ENCODE measurements at places on chromosomes 16 and 17. TPM values are rescaled to one million over a fixed set of nuclear protein-coding genes. Genes with fewer than 3 reads are reported as not detected.

GRCh38 chr16:2687531-2688308, 5.4 kb downstream of the KCTD5 start:
- no peaks in the 10 kb centered on the region for H3K27me3 ChIP-seq
- no peak overlapping the region for H3K27ac ChIP-seq
- DNase-seq, result no peak
- H3K36me3 ChIP-seq, result no peaks in the 10 kb centered on the region
- H3K4me3 ChIP-seq, result peak overlapping the region; percentile 38
- H3K4me1 ChIP-seq, result no peaks in the 10 kb centered on the region

GRCh38 chr17:51397361-51398127, 137.2 kb downstream of the UTP18 start:
- no peak overlapping the region for H3K4me3 ChIP-seq
- H3K36me3 ChIP-seq, result no peaks in the 10 kb centered on the region
- no peaks in the 10 kb centered on the region for H3K27me3 ChIP-seq
- no peak overlapping the region for H3K27ac ChIP-seq
- no peaks in the 10 kb centered on the region for H3K4me1 ChIP-seq

GRCh38 chr16:2532494-2533141, 1.4 kb upstream of the CEMP1 start:
- DNase-seq, result no peak
- H3K27ac ChIP-seq, result peak overlapping the region; percentile 95
- H3K4me1 ChIP-seq, result peaks cover 33% of the 10 kb centered on the region
- H3K36me3 ChIP-seq, result no peaks in the 10 kb centered on the region
- peak overlapping the region; percentile 92 for H3K4me3 ChIP-seq

DNA sequence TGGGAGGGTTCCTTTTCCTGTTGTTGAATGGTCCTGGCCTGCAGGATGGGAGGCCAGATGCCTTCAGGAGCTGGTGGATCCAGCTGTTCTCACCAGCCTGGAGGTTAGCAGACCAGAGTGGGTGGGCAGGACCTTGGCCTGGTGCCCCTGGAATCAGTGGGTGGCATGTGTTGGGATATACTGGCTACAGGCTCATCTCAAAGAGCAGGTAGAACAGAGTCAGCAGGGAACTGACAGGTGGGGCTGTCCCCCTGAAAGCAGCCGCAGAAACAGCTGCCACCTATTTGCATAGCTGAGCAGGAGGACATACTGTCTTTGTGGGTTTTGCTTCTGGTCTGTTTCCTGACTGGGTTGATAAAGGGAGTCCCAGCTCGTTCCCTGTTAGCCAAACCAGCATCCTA, 144.1 kb downstream of the RAB11FIP4 start:
- DNase-seq, result no peak
- no peaks in the 10 kb centered on the region for H3K27me3 ChIP-seq
- H3K27ac ChIP-seq, result no peak overlapping the region
- peaks cover 10% of the 10 kb centered on the region for H3K4me1 ChIP-seq
- H3K4me3 ChIP-seq, result no peak overlapping the region
- no peaks in the 10 kb centered on the region for H3K36me3 ChIP-seq

GRCh38 chr17:50832267-50832863, 3.0 kb upstream of the WFIKKN2 start:
- no peaks in the 10 kb centered on the region for H3K36me3 ChIP-seq
- peaks cover 58% of the 10 kb centered on the region for H3K4me1 ChIP-seq
- no peaks in the 10 kb centered on the region for H3K27me3 ChIP-seq
- no peak overlapping the region for H3K27ac ChIP-seq

- no peaks in the 10 kb centered on the region for H3K36me3 ChIP-seq
- no peak within 1 kb of the TSS for H3K27ac ChIP-seq
- peaks cover 7% of the 10 kb centered on the region for H3K27me3 ChIP-seq
- H3K4me1 ChIP-seq, result peaks cover 18% of the 10 kb centered on the region
- DNase-seq, result no peak
These were observed at the start of gene TMIGD1 for GRCh38 chr17:30333503-30334360. TMIGD1 (minus strand) TSS chr17:30334057; CDS start chr17:30332133, 1,924 bp downstream.

GRCh38 chr17:17214646-17215436, 8.7 kb upstream of the PLD6 start:
- H3K4me3 ChIP-seq, result no peak overlapping the region
- H3K36me3 ChIP-seq, result peaks cover 10% of the 10 kb centered on the region
- no peaks in the 10 kb centered on the region for H3K4me1 ChIP-seq
- no peak for DNase-seq
- no peaks in the 10 kb centered on the region for H3K27me3 ChIP-seq

- peaks cover 16% of the 10 kb centered on the region for H3K36me3 ChIP-seq
- peak overlapping the region; percentile 92 for H3K4me3 ChIP-seq
- peak overlapping the region; percentile 75 for H3K27ac ChIP-seq
- peaks cover 35% of the 10 kb centered on the region for H3K4me1 ChIP-seq
These were observed 543 bp upstream of the GPS2 start for GRCh38 chr17:7315570-7316235.

DNA sequence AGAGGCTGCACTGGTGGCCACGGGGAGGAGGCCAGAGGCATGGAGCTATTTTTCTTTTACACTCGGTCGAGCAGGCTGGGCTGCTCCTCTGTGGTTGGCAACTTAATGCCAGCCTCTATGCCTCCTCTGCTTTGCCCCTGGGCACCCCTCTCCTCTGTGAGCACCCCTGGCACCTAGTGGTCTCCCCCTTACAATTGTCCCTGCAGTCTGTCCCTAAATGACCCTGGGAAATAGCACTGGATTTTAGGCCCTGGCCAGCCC, 27.0 kb downstream of the LRRC75A start:
- H3K36me3 ChIP-seq, result no peaks in the 10 kb centered on the region
- no peaks in the 10 kb centered on the region for H3K4me1 ChIP-seq
- H3K4me3 ChIP-seq, result no peak overlapping the region
- no peaks in the 10 kb centered on the region for H3K27me3 ChIP-seq

DNA sequence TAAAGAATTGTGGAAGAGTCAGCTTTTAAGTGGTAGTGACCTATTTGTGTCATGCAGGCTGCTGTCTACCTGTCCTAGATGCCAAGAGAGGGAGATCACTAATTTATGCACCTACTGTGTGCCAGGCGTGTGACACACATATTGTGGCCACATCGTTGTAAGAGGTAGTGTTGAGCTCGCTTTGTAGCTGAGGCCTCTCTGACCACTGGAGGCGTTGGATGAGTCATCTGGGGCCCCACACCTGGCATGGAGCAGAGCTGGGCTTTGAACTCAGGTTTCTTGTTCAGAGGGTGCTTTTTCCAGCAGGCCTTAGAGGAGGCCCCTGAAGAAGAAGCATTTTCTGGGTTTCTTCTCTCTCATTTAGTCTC, 52.3 kb upstream of the LGALS9 start:
- H3K27me3 ChIP-seq, result no peaks in the 10 kb centered on the region
- H3K4me1 ChIP-seq, result peaks cover 30% of the 10 kb centered on the region
- H3K4me3 ChIP-seq, result no peak overlapping the region
- no peak overlapping the region for H3K27ac ChIP-seq
- H3K36me3 ChIP-seq, result peaks cover 3% of the 10 kb centered on the region

ITGA2B gene
- 7.3 TPM for total RNA-seq

GRCh38 chr17:32878211-32878610, 1.3 kb upstream of the MYO1D start:
- no peak for DNase-seq
- H3K36me3 ChIP-seq, result no peaks in the 10 kb centered on the region
- H3K27me3 ChIP-seq, result peaks cover 53% of the 10 kb centered on the region
- H3K4me1 ChIP-seq, result peaks cover 17% of the 10 kb centered on the region

GRCh38 chr17:78706271-78706915, 75.7 kb downstream of the CYTH1 start:
- H3K27ac ChIP-seq, result no peak overlapping the region
- H3K36me3 ChIP-seq, result no peaks in the 10 kb centered on the region
- no peaks in the 10 kb centered on the region for H3K27me3 ChIP-seq
- H3K4me3 ChIP-seq, result no peak overlapping the region

KIF2B gene
- not detected for total RNA-seq

GRCh38 chr16:31568577-31569359, 41.1 kb downstream of the AHSP start:
- no peak for DNase-seq
- H3K27ac ChIP-seq, result no peak overlapping the region
- H3K4me1 ChIP-seq, result no peaks in the 10 kb centered on the region
- peak overlapping the region; percentile 42 for H3K4me3 ChIP-seq
- H3K27me3 ChIP-seq, result peaks cover 92% of the 10 kb centered on the region

DNA sequence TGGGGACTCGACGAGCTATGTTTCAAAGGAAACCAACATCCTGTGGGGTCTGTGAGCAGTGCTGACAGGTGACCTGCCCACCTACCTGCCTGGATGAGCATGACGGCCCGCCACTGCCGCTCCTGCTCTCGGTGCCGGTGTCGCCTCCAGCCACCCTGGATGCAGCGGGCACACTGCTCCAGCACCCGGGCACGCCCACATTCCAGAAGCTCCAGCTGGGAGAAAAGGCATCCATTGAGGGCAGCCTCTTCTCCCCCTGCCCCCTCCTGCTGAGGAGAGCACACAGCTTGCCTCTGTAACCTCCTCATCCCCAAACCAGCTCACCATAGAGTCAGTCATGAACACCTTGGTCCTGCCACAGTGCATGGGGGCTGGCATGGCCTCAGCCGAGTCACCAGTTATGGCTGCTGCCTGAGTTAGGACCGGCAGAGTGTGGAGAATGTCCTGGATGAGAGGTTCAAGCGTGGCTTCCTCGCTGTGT, 14.3 kb downstream of the ZNHIT3 start:
- no peak overlapping the region for H3K4me3 ChIP-seq
- H3K27me3 ChIP-seq, result no peaks in the 10 kb centered on the region
- H3K36me3 ChIP-seq, result peaks cover 19% of the 10 kb centered on the region
- no peak overlapping the region for H3K27ac ChIP-seq
- no peak for DNase-seq

PDPK1 gene
- 34.2 TPM for total RNA-seq

DNA sequence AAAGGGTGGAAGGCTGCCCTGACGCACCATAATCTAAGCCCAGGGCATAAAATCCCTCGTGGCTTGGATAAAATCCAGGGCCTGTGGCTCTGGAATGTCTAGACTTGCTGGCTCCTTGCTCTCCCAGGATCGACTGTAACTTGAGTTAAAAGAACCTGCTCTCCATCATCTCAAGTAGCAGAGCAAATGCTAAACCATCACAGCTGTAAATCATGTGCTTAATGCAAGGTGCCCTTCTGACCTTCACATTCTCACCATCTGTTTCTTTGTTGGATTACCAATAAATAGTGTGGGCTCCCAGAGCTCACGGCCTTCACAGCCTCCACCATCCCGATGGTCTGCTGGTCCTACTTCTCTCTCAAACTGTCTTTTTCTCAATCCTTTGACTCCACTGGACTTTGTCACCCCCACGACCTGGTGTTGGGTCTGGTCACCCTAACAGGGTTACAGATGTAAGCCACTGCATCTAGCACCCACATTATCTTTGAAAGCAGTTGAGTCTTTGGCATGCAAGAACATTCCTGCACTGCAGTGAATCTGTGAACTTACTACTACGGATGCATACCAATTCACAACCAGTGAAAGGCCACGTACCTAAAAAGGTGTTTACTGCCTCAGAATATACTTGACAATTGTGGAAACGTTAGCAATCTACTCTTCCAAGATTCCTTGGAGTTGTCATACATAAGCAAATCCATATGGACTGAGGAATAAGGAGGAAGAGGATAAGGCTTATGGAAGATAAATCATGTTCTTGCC, 15.3 kb downstream of the RSL1D1 start:
- no peak for DNase-seq
- H3K36me3 ChIP-seq, result peaks cover 13% of the 10 kb centered on the region
- no peaks in the 10 kb centered on the region for H3K27me3 ChIP-seq

DNA sequence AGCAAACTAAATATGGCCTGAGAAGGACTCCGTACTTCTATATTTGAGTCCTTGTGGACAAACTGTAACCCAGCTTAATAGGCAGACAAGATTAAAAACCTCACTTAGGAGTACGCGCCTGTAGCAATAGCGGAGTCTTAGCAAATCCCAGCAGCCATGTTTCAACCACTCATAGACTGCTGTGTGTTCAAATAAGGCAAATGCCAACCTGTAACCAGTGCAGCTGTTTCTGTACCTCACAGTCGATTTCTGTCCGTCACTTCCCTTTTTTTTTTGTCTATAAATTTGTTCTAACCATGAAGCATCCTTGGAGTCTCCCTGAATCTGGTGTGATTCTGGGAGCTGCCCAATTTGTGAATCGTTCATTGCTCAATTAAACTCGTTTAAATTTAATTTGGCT, 30.2 kb downstream of the TANC2 start:
- H3K27me3 ChIP-seq, result no peaks in the 10 kb centered on the region
- H3K4me1 ChIP-seq, result peaks cover 5% of the 10 kb centered on the region
- no peak overlapping the region for H3K27ac ChIP-seq
- no peak for DNase-seq
- H3K36me3 ChIP-seq, result peaks cover 5% of the 10 kb centered on the region

- no peak overlapping the region for H3K27ac ChIP-seq
- no peak for DNase-seq
- H3K4me1 ChIP-seq, result peaks cover 4% of the 10 kb centered on the region
- no peak overlapping the region for H3K4me3 ChIP-seq
- no peaks in the 10 kb centered on the region for H3K27me3 ChIP-seq
These were observed 10.0 kb downstream of the TMEM235 start for GRCh38 chr17:78241277-78242023.
